HS-5 (cell line): ENCODE measurements at places on chromosomes 16 and 17.
A peak's percentile ranks its signal among the peaks of the same experiment; 100 is the strongest.

DNA sequence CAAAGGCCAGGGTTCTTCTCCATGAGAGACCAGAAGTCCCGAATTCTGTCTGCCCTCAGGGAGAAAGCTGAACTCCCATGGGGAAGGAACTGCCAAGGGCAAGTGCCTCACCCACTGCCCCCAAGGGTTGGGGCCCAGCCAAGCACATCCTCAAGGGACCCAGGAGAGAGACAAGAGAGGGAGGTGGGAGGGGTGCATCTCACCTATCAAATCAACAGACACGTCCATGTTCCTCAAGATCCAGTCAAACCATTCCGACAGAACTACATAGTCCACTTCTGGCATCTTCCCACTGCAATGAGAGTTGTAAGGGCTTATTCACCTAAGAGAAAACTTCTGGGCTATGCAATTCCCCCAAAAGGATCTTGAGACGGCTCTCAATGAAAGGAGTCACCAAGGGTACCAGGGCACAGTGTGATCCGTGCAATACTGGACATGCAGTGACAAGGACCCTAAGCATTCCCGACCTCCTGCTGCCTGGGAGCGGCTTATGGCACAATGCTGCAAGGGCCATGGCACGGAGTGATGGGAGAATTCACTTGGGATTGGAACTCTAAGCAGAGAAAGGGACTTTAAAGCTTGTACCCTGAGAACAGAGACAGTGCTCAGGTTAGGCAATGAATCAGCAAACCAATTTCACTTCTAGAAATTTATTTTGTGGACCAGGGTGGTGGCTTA, 32.2 kb downstream of the TK2 start:
- no peak for DNase-seq

GRCh38 chr17:42460371-42460770, 1.7 kb downstream of the ATP6V0A1 start:
- DNase-seq, result no peak

GRCh38 chr17:57551321-57552079, 193.6 kb downstream of the CCDC182 start:
- no peak for DNase-seq

DNA sequence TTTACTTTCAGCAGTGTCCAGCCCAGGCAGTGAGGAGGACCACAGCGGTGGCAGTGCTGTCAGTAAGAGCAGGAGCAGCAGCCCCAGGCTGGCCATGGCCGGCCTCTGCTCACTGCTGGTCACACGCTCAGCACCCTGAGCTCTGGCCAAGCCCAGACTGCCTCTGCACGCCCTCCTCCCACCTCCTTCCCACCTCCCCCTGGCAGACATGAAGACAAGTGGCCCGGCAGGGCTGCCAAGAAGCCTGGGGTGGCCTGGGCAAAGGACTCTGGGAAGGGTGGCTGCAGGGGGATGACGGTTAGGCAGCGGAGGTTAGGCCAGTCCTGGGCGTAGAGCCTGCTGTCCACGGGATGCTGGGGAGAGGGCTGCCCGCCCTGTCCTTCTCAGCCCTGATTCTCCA, at the start of gene C16orf89:
TSS of gene C16orf89 (minus strand) at position 144 of the 400 bp plus-strand sequence. CDS start at position 96, 48 bp downstream.
- DNase-seq, result no peak

DNA sequence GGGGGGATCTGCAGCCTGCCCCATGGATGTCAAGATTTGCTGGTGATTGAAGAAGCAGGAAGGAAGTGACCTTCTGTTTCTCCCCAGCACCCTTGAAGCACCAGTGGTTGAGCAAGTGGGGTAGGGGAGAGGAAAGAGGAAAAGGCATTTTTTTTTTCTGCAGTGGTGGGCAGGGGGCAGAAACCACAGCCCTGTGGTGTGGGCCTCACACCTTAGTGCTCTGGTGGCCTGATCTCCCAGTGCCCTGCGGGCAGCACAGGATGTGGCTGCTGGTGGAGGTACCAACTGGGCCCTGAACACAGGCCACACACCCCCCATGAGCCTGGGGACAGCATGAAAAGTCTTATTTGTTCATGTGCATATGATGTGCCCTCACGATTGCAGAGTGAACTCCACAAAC, 7.1 kb downstream of the ITGAD start:
- DNase-seq, result no peak

- no peak for DNase-seq
Measured at GRCh38 chr16:64654178-64654577, 467.7 kb downstream of the CDH11 start.

- no peak for DNase-seq
Measured at GRCh38 chr16:69113216-69113615, 7.8 kb downstream of the HAS3 start.

DNA sequence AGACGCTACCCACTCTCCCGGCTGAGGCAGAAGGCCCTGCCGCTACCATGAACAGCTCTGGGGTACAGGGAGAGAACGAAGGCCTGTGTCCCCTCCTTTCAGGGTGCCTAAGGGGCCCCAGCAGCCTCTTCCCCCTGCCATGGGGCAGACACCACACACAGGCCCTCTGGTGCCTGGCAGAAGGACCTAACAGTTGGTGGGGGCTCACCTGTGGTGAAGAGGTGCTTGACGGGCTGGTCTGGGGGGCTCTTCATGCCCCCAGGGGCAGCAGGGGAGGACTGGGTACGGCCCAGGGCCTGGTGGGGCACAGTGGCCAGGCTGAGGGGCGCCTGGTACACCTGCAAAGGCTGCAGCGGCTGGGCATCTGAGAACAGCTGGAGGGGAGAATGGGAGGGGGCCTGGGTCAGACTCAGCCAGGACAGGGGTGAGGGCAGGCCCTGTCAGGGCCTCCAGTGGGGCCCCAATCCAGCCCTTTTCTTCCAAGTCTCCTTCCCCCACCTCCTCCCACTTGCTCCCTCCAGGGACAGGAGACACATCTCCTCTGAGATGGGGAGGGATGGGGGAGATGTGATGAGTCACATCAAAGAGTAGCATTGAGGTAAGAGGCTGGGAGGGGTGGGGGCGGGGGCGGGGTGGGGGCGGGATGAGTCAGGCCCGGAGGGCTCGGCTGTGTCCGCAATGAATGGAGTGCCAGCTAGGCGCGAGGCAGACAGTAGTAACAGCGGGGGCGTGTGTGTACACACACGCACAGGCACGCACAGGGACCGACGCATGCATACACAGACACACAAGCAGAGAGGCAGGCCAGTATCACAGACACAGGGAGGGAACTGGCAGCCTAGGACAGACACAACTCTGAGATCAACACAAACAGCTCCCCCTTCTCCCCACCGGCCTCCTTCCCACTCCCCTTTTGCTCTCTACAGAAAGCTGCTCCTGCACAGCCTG, 16.1 kb downstream of the G6PC3 start:
- DNase-seq, result peak; percentile 56

GRCh38 chr16:73020409-73020884, 27.5 kb downstream of the ZFHX3 start:
- DNase-seq, result peak; percentile 92

- no peak for DNase-seq
Measured at GRCh38 chr17:42284566-42284965, 3.7 kb upstream of the STAT5A start.

GRCh38 chr16:6892966-6893365, 439.7 kb upstream of the RBFOX1 start:
- no peak for DNase-seq

- DNase-seq, result no peak
Measured at GRCh38 chr16:3145151-3145550, 10.3 kb downstream of the ZNF213 start.

DNA sequence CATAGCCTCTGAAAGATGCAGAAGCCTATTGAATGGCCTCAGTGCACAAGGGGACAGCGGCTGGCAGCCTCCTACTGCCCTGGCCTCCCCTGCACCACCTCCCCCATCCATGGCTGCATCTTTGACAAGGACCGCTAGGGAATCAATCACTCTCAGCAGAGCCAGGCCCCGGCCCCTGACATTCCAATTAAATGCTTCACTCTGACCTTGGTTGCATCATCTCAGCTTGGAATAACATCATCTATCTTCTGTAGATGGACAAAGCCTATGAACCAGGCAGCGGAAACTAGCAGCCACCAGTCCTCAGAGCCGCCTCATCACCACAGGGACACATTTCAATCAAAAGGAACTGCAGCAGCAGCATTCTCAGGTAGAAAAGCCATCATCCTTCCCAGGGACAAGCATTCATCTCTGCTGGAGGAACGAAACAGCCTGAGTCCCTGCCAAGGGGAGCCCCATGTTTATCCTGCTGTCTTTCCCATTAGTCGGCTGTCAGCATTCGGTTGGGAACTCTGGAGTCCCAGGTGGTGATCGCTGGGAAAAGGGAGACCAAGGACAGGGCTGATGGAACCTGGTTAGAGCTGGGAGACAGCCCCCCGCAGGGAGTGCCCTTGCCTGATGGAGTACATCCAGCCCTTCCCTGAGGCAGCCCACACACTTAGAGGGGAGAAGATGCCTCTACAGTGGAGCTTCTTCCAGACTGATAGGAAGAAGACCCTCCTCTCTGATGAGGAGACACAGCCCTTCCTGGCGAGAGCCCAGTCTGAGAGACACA, 11.5 kb upstream of the TMEM132E start:
- no peak for DNase-seq

- DNase-seq, result no peak
Measured at GRCh38 chr16:8571061-8571596, 19.2 kb downstream of the TMEM114 start.

- no peak for DNase-seq
Measured at GRCh38 chr17:37096071-37096470, 147.3 kb downstream of the AATF start.

DNA sequence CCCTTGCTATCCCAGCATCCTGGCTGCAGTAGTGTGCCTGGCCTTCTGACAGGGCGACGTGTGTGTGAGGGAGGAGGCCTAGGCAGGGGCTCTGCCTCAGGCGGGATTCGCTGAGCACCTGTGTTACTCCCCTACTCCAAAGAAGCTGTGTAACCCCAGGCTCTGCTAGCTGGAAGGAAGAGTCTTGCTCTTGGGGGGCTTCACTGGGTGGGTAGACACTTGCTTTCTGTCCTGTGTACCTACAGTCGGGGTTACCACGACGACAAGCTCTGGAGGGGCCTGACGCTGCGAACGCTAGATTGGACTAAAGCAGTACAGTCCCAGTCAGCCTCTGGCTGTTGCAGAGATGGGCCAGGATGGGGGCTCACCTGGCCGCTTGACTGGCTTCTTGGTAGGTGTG, 9.5 kb downstream of the EXOC7 start:
- no peak for DNase-seq

- peak; percentile 29 for DNase-seq
Measured at GRCh38 chr17:31371511-31372097, 19.9 kb upstream of the RAB11FIP4 start.

GRCh38 chr16:22022151-22022550, 14.2 kb downstream of the MOSMO start:
- no peak for DNase-seq

DNA sequence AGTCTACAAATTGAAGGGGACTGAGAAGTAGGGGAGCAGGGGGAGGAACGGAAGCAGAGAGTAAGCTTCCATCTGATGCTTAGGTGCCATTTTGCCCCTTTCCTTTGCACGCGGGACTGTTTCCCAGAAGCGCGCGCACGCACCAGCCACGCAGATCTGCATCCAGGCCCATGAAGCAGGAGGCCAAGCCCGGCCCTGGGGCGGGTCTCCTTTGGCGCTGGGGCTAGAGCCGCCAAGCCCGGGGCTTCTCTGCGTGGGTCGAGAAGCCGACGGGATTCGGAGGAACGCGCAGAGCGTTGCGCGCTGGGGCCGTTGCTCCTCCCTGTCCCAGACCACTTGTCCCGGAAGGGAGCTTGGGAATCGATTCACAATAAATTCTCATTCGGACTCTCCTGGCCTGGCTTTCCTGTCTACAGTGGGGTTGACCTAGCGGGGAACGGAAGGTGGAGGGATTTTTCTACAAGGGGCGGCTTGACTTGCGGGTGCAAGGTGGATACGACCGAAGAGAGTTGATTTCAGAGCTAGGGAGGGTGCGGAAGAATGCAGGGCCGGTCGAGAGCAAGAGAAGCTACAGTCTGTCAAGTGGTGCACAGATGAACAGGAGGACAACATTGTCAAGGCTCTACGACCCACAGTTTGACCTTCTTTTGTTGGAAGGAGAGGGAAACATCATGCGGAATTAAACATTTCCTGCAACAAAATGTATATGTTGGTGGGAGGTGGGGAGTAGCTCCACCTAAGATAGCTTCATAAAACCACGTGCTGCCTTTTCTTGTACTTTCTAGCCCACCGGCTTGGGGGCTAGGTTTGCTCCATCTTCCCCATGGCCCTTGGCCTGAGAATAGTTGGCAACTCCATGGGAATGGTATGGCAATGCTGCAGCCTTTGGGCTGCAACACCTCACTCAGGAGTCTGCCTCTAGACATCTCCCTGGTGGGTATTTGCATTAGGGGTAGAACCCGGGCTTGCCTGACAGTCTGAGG, 4.5 kb downstream of the HOXB9 start:
- DNase-seq, result no peak

DNA sequence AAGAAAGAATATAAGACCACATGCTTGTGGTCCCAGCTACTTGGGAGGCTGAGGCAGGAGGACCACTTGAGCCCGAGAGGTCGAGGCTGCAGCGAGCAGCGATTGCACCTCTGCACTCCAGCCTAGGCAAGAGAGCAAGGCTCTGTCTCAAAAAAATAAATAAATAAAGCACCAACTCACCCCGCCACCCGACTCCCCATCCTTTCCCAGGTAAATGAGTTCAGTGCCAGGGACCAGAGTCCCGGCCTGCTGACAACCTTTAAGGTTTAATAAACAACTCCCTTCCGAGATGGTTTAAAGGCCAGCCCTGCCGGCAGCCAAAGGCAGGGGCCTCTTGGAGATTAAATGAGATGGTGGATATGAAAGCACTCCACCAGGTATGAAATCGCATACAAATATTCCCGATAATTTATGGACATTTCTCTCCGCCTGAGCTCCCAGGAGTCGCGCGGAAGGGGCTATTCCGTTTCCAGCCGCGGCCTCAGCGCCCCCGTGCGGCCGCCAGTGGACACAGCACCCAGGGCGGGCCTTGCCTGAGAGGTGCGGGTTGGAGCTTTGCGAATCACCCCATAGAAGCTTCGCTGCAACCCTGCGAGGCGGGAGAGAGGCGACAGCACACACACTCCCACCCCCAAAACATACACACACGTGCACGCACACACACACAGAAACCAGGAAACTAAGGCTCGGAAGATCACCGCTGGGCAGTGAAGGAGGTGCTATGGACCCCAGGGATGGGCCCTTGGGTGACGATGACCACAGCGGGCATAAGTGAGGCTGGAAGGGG, 4.0 kb upstream of the RPL38 start:
- no peak for DNase-seq

DNA sequence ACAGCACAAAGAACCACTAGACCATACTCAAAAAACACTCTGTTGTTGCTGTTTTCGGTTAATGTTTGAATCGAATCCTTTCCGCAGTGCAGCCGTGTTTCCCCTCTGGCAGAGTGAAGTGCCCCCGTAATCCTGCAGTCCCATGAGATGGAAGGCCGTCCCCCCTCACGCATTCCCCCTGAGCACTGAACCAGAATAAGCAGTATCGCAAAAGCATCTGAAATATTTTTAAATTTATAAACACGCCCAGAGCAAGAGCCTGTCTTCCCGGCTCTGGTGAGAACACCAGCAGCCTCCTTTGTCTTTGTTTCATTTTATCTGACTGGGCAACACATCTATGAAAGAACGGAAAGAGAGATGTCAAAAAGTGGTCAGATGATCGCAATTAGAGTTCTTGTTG, 121.0 kb upstream of the ADAMTS18 start:
- DNase-seq, result no peak

- DNase-seq, result peak; percentile 92
Measured at GRCh38 chr17:78159575-78160158, 8.7 kb upstream of the SYNGR2 start.
